Stimulated activated CD4-positive, alpha-beta T cell treated with anti-CD3 and anti-CD28 coated beads, Interleukin-2, amount 100 ng/mL, for 4 hours (primary cell): ENCODE measurements at places on chromosomes 6 and 20.

- DNase-seq, result no peak
Measured at GRCh38 chr6:89643406-89643805, 4.9 kb upstream of the LYRM2 start.

- no peak for DNase-seq
Measured at GRCh38 chr6:90219209-90219985, 77.2 kb downstream of the BACH2 start.

DNA sequence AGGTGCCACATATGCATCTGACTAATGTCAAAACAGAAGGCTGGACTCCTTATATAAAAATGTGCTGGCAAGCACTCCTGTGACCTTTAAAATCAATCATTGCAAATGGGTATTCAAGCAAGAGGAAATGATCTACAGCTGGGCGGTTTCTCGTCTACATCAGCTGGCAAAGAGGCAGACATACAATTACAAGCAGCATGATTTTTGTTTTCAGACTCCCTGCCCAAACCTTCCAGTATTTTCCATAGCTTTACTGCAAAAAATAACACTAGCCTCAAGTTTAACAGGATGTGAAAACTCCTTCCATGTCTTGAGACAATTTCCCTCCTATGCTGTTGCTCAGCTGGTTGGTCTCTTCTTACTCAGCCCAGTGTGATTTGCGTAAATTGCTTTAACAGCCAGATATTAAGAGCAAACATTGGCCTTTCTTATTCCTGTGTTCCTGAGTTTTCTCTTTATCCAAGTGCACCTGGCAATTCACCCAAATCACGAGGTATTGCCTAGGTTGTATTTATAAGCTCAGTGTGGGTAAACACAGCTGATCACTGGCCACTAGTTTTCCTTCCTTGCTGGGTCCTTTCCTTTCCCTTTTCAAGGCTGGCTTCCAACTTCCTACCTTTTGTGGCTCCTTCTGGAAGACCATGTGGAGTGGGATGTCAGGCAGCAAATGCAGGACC is 130.4 kb downstream of the MOXD1 start:
- no peak for DNase-seq

DNA sequence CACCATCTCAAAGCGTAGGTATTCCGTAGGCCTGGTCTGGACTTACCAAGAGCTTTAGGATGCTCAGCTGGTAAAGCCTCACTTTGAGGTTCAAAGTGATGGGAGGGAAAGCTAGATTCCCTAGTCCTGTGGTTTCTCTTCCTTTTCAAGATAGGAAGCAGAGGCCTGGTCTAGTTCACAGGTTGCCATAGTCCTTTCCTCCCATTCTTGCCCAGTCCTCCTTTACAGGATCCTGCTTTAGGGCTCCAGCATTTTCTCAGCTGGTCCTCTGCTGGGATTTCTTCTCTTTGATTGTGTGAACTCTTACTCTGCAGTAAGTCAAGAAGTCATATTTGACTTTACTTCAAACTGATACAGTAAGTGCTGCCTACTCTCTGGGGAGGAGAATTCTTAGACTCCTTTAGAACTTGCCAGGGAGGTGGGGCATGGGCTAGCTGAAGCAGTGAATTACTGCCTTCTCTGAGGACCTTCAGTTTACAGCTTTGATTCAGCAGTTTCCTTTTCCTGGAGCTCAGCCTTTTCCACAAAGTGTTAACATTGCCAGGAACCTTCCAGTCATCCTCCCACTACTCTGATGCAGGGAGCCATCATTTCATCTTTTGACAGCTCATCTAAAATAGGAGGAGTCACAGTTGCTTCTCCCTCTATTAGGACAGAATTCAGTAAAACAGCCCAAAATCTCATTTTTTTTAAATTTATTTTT is 42.8 kb upstream of the PLCG1 start:
- peak; percentile 19 for DNase-seq

- DNase-seq, result no peak
Measured at GRCh38 chr6:15213838-15214400, 31.9 kb upstream of the JARID2 start.

DNA sequence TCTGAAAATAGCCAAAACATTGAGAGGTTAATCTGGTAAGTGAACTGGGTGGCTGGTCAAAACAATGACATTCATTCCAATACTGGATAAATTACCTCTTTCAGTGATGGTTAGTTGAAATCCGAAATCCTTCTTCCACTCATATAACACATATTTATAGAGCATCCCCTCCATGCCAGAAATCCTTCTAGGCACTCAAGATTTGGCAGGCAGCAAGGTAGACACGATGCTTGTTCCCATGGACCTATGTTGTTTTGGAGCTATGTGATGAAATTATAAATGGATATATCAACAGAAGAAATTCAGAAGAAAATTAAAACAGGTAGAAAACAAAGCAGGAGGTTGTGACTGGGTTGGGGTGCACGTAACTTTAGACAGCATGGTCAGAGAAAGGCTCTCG is 26.3 kb upstream of the SNRPB2 start:
- no peak for DNase-seq

GRCh38 chr20:39800548-39800947 is 838.4 kb downstream of the DHX35 start:
- no peak for DNase-seq

GRCh38 chr6:21426841-21427490 is 166.6 kb upstream of the SOX4 start:
- DNase-seq, result no peak

GRCh38 chr20:39885975-39886649 is 802.9 kb downstream of the MAFB start:
- DNase-seq, result no peak

- DNase-seq, result no peak
Measured at GRCh38 chr20:46358346-46359058, 47.9 kb downstream of the ELMO2 start.

DNA sequence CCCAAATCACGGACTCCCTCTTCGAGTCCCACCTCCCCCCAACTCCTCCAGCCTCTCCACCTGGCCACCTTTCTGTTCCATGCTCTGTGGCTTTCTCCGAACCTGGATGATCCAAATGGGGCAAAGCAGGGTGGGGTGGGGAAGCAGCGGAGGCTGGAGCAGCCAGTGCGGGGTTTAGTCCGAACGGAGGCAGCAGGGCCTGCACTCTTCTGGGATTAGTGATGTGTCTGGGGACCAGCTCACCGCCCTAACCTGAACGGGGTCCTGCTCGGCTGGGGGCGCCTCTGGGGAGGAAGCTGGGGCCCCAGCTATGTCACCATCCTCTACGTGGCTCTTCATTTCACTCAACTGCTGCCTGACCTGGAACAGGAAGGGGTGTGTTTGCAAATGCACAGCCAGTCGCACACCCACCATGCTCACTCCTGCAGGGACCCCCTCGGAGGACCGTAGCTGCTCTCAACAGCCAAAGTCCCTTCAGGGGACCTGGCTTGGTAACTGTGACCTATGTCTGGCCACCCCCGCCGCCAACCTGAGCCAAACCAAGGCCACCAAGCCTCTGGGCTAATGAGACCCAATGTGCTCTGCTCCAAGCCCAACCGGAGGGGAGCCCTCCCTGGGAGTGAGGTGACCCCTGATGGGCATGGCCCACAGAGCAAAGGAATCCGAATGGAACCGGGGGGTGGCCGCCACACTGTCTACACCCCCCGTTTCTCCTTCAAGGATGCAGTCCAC is 46.8 kb downstream of the DSTN start:
- no peak for DNase-seq

- no peak for DNase-seq
Measured at GRCh38 chr6:155687645-155688044, 232.0 kb upstream of the NOX3 start.

DNA sequence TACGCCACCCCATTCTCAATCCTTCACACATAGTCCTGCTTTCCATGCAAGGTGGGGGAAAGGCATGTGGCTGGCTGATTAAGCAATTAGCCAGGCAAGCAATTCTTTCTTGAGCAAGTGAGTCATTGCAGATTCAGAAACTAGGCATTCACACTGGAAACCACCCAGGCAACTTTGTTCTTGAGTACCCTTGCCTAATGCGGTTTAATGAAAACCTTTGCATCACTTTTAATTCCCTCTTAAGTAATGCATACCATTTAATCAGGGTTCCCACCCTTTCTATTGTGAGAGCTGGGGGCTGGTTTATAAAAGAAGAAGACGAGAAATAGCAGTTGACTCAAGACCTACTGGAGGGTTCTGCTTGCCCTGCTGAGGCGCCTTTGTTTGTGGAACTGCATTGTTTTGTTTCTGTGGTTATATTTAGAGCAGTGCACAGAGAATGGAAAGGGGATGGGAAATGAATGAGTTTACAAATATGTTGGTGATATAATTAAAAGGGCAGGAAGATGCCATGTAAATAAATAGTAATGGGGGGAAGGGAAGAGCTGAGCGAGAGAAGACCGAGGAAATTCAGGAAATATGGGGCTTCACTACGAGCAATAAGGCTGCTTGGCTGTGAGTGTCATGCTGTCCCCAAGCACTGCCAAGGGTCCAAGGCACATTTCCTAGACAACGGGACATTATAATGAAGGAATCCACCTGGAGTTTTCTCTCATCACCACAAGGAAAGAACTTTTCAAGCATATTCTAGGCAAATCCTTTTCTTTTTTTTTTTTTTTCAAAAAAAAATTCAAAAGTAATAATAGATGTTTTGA is 48.8 kb upstream of the TSHZ2 start:
- no peak for DNase-seq

DNA sequence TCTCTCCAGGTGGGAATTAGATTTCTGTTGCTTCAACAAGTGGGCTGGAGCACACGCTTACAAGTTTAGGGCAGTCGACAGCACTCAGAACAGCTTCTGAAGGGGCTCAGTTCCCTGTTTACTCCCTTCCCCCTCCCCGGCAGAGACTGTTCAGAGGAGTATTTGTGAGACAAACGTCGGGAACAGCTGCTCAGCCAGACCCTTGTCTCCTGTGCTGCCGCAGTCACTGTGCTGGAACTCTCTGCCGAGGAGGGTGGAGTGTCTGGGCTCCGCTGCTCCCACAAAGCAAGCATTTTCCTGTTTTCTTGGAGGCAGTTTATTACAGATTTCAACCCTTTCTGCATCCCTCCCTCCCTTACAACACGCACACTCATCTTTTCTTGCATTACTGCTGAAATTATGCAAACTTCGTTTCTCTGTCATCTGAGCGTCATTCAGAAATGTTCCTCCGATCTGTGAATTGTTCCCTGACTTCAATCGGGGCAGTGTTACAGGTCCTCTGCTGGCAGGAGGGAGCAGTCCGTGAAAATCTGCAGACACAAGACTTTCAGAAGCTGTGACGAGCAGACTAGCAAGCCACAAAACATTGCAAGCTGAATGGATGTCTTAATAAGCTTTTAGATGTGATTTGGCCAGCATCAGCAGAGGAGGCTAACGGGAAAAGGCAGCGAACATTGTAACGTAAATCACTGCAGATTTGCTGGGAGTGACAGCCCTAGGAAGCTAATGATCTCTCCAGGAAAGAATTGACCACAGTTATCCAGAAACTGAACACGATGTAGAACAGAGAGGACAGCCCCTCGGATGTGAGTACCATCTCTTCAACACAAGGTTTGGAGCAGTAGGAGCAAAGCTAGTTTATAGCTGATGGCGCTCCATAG is 76.2 kb downstream of the LYRM2 start:
- no peak for DNase-seq

GRCh38 chr6:2656460-2657079 is 94.2 kb downstream of the MYLK4 start:
- no peak for DNase-seq

DNA sequence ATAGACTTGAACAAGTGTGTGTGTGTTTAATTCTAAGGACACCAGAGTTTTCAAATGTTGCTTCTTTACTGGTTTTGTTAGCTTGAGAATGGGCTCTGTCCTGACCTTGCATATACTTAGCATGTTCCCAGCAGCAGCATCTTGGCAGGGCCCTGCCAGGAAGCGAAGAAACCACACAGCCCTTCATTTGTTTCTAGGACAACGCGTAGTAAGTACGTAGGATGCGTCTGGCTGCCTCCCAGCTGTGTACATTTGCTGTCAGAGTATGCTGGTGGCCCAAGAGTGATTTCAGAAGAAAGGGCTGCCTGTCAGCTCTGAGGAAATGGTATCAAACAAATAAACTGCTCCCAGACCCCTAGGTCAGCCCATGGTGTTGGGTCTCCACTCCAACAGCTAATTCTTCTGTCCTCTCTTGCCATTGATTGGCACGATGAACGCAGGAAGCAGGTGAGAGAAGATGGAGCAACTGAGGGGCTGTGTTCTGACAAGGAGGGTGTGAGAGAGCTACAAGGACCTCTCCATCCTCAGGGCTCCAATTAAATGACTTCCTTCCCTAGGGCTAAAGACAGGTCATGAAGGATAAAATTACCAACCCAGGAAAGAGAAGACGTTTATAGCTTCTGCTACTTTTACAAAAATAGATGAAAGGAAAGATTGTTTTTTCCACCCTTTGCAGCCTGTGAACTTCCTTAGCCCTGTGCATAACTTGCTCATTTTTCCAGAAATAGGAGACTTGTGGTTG is 55.9 kb upstream of the HDDC2 start:
- DNase-seq, result no peak

- DNase-seq, result no peak
Measured at GRCh38 chr6:14946753-14947152, 299.1 kb upstream of the JARID2 start.

GRCh38 chr6:6688283-6688682 is 99.8 kb downstream of the LY86 start:
- no peak for DNase-seq

GRCh38 chr6:142950291-142950690 is 5.3 kb upstream of the HIVEP2 start:
- DNase-seq, result no peak

- peak; percentile 7 for DNase-seq
Measured at GRCh38 chr6:44667668-44668390, 280.3 kb downstream of the CDC5L start.

GRCh38 chr6:40907198-40907701 is 131.8 kb downstream of the UNC5CL start:
- no peak for DNase-seq

DNA sequence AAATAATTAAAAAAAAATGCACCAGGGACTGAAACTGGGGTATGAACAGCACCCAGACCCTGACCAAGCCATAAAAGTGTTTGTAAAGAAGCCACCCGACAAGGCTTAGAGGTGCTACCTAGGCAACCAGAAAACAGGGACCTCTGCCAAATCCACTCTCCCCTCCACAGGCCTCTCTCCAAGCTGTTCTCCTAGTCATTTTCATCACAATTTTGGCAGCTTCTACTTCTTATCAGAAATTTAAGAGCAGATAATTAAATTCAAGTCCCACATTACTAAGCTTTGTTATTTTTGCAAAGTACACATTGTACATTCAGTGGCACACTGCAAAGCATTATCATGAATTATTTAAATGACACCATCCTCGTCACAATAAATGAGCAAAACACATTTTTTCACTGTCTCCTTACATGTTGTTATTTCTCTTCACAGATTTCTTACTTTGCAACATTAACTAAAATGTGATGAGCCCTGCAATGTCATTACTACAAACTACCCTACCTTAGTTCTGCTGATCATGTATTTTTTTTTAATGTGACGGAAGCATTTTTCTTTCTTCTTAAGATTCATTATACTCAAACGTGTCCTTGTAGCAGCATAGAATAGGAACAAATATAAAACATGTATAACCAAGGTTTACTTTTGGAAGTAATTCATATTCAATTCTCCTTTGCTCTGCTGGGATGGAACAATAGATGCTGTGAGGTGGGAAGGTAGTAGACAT is 38.1 kb downstream of the ECT2L start:
- no peak for DNase-seq

DNA sequence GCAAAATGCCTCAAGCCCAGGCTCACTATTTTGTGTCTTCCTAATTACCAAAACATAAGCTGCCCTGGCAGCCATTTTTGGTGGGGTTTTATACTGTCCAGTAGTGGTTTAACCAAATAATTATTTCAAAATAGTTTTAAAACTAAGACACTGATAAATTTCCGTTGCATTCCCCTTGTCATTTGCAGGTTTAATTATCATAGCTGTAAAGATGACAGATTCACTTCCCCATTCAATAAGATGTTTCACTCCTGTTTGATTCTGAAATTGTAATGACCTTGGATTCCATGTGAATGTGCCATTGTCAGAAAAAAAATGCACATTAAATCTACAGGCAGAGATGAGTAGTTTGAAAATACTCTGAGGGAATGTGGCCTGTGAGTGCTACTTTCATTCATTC is 172.0 kb downstream of the COL9A1 start:
- DNase-seq, result no peak
